H1 (cell line): ENCODE measurements at places on chromosomes 3 and 15. TPM values are rescaled to one million over a fixed set of nuclear protein-coding genes. Genes with fewer than 3 reads are reported as not detected.

DNA sequence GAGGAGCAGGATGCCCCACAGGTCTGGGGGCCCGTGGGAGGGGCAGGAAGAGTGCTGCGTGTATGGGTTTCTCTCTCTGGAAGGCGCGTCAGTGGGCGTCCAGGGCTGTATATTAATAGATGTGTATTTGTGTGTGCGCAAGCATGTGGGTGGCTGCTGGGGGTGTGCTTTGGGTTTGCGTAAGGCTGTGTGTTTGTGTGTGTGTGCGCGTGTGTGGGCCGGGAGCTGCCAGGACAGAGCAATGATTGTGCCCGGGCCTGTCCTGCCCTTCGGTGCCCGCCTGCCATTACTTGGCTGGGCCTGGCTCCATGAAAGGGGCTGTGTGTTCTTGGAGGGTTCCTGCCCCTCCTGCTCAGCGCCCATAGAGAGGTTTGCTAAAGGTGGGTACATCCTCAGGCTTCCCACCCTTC, 16.3 kb downstream of the CSPG4 start:
- DNase-seq = no peak

DNA sequence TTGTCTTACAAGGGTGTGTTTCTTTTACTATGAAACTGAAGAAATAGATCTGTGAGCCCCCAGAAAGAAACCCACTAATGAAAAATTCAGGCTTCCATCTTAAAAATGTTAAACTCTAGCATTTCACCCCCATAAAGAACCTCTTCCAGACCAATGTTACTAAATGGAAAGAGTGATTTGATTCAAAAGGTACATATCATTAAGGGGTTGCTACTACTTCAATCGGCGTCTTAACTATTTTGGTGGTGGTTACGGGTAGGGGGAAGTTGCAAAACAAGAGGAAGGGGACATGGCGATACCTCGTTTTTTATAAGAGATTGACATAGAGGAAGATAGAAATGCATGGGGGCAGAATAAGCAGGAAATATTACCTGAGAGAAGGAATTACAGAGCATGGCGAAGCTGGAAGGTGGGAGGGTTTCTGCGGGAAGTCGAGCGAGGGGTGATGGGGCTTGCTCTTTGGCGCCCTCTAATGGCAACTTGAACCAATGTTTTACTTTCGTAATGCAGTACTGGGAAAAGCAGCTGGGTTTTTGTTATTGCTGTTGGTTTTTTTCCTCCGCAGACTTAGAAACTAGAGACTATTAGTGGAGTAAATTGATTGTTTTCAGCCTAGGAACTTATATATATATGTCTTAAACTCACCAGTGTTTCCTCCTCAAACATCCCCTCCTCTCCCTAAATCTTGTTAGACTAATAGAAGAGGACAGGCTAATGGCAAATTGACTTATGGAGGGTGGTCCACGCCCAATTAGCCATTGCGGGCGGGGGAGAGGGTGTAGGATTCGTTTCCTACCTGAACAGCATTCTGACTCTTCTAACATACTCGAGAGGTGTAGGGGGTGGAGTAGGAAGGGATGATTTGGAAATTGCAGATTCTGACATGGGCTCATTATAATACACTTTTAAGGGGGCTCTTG, 11.3 kb upstream of the SOX2 start:
- no peak for DNase-seq

Gene STRC
- polyA plus RNA-seq = 0.41 and 0.57 TPM in 2 replicates

DNA sequence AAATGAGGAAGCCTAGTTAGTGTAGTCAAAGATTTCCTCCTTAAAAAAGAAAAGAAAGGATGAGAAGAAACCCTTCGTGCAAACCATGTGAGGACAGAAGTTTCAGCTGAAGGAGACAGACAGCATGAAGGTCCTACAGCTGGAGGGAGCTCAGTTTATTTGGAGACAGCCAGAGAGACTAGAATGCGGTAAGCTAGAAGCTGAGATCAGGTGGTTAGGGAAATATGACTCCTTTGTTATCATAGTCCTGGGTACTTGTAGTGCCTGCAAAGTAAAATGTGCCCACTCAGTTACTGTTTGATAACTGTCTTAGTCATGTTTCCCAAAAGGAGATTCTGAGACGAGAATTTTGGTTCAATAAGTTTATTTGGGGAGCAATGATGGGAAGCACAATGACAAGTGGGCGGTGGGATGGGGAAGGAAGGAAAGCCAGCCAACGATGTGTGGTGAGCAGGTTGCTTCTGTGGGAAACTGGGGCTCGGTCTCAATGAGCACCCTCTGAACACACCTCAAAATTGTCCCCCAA, 178.8 kb upstream of the SNTN start:
- no peak for DNase-seq

Gene ZNF80
- not detected in 2 replicates for polyA plus RNA-seq

DNA sequence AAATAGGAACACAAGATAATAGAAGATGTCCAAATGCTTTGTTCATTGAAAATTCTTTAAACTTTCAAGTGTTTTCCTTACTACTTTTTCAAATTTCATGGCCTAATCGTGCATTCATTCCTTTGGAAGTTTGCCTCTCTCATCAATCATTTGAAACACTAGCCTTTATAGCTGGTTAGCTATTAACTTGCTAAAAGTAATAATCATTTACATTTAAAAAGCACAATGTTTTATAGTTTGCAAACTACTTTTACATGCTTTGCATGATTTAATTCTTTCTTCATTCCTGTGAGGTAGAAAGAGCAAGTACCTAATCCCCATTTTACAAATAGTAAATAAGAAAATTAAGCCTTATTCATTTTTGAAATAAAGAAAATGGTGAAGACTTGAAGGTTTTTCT, 137.4 kb upstream of the SLC7A14 start:
- no peak for DNase-seq

DNA sequence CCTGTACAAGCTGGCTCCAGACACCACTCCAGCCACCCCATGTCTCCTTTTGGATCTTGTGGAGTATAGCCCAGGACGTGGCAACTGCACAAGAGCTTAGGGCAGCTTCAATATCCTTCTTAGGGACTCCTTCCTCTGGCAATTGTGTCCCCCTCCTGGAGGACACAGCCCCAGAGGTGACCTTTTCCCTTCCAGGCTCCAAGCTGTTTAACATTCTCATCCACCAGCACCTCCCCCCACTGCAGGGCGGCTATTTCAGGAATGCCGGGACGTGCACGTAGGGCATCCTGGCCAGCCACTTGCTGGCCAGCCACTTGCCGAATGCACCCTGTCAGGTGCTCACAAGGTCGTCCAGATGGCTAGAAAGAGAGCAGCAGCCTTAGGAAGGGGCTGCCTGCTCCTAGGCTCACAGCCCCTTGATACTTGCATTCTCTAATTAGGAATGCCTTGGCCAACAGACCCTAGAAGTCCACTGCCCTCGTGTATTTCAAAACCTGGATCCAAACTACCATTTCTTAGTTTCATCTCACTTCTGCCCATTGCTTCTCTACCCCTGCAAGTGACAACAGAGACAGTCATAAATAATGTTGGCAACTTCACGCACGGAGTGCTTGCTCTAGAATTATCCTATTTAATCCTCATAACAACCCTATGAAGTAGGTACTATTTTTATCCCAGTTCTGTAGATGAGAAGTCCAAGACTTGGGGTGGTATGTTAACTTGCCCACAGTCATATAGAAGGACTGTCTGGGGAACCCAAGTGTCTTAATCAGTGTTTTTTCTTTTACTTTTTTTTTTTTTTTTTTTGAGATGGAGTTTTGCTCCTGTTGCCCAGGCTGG, 24.5 kb upstream of the IDH2 start:
- no peak for DNase-seq

Gene CYP8B1
- polyA plus RNA-seq = not detected in 2 replicates

- DNase-seq = no peak
Observed at GRCh38 chr3:108472001-108472591, 38.3 kb downstream of the MYH15 start.

GRCh38 chr3:75171630-75172230, 492.4 kb upstream of the FRG2C start:
- no peak for DNase-seq

GRCh38 chr15:52256366-52256765, 39.2 kb downstream of the MYO5C start:
- peak; percentile 79 for DNase-seq

DNA sequence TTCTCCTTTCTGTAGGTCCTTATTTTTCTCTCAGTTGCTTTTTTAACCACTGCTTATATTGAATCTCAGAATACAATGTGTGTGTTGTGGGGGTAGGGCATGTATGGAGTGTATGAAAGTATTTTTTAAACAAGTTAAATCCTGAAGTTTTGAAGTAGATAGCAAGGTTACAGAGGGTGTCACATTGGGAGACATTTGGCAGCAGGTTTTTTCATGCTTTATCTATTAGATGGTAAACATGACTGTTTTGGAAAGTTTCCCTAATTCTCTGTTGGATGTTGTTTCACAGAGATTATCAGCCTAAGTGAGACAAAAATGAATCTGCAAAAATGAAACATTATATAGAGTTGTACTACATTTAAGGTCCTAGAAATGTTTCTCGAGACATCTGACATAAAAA, 190.6 kb upstream of the ARPP21 start:
- no peak for DNase-seq

Gene HYAL1
- polyA plus RNA-seq = 5.4 and 9.1 TPM in 2 replicates

Gene RAB6B
- polyA plus RNA-seq = 7.9 and 11.2 TPM in 2 replicates

GRCh38 chr3:71142441-71143161, 440.9 kb downstream of the FOXP1 start:
- DNase-seq = no peak

Gene MUC4
- 0.89 and 2.0 TPM in 2 replicates for polyA plus RNA-seq

DNA sequence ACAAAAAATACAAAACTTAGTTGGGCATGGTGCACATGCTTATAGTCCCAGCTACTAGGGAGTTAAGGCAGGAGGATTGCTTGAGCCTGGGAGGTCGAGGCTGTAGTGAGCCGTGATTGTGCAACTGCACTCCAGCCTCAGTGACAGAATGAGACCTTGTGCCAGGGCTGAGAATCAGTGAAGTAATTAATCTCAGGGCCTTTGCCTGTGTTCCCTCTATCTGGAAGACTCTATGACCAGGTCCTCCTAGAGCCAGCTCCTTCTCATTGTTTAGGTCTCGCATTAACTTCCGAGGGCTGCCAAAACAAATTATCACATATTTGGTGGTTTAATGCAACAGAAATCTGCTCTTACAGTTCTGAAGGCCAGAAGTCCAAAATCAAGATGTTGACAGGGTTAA, 41.4 kb upstream of the FLNB start:
- no peak for DNase-seq

DNA sequence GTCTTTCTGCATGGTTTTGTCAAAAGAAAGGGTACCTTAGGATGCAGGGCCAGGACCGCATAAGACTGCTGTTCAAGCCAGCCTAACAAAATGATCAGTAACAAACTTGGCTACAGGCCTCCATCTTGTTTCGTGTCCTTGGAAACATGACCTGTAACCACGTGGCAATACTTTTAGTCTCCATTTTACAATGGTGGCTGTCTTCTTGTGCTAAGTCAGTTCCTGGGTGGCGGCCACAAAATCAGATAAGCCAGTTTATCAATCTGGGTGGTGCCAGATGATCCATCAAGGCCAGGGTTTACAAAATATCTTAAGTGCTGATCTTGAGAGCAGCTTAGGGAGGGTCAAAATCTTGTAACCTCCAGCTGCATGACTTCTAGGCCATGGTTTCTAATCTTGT, 57.1 kb upstream of the GK5 start:
- no peak for DNase-seq

Gene SUMF1
- 15.0 and 15.1 TPM in 2 replicates for polyA plus RNA-seq

DNA sequence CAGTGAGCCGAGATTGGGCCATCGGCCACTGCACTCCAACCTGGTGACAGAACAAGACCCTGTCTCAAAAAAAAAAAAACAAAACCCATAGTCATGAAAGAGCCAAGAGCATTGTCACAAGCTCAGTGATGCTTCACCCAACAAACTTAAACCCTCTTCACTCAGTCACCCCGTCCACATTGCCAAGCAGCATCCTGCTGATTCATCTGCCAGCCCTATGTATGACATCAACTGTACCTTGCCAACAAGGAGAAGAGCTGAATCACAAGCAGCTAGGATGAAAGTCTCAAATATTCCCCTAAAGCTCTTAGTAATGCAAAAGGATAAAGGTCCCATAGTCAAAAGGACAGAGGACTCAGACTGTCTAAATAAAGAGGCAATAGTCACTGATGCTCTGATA, 90.0 kb downstream of the ANO10 start:
- DNase-seq = no peak

DNA sequence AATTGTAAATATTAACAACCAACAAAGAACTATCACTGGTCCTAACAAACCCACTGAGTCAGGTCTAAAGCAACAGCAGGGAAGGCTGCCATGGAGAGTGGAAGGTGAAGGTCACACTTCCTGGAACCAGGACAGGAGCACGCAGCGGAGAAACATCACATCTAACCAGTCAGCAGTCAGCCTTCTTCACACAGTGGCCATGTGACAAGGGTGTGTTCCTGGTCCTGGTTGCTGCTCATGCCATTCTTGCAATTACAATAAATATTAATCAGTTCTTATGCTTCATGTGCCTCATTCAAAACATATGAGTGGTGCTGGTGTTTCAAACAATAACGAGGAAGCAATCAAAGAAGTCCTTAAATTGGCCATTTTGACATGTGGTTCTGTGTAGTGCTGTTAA, 162.8 kb downstream of the ARRDC4 start:
- DNase-seq = no peak

DNA sequence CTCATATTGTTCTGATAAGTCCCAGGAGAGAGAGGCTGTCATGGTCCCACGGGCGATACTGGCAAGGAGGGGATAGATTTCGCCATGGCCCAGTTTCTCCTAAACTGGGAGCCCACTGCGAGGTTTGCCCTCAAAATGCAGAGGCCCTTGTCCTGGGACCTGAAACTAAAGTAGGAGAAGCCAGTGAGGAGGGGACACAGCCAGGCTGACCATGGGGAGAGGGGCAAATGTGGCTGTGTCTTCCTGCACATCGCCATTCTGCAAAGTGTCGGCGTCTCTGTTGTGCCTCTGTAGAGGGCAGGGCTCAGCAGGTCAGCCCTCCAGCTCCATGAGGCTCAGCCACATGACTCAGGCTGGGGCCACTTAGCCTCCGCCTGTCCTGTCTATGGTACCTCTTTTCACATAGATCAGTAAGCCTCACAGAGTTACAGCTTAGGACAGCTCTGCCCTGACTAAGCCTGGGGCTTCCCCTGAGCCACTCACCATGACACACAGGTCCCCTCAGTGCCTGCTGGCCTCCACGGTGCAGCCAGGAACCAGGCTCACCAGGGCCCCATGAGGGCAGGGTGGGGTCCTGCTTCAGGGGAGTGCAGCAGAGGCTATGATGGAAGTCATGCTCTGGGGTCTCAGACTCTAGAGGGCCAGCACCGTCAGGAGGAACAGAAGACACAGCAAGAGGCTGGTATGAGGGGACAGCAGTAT, 28.6 kb upstream of the PLXNA1 start:
- no peak for DNase-seq

Gene CCR5
- not detected in 2 replicates for polyA plus RNA-seq

Gene CNTN4
- 0.30 and 0.41 TPM in 2 replicates for polyA plus RNA-seq
